ENCODE measurements at places on chromosomes 1 and 21.

GRCh38 chr1:241762713-241763339 is 85.2 kb upstream of the EXO1 start:
- DNase-seq: no peak

- DNase-seq: no peak
Measured at GRCh38 chr1:208166340-208167138, 77.6 kb downstream of the PLXNA2 start.

- no peak for DNase-seq
Measured at GRCh38 chr1:96559707-96560596, 161.6 kb upstream of the PTBP2 start.

GRCh38 chr21:23804866-23805265 is 1802.4 kb downstream of the MRPL39 start:
- DNase-seq: no peak

- DNase-seq: no peak
Measured at GRCh38 chr1:171292799-171293198, 21.2 kb upstream of the FMO4 start.

DNA sequence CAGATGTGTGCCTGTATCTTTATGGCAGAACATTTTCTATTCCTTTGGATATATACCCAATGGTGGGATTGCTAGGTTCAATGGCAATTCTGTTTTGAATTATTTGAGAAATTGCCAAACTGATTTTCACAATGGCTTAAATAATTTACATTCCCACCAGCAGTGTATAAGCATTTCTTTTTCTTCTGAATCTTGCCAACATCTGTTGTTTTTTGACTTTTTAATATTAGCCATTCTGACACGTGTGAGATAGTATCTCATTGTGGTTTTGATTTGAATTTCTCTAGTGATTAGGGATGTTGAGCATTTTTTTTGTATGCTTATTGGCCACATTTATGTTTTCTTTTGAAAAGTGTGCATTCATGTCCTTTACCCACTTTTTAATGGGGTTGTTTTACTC is 864.3 kb upstream of the ADAMTS5 start:
- DNase-seq: no peak

GRCh38 chr1:241822846-241823245 is 25.2 kb upstream of the EXO1 start:
- no peak for DNase-seq

DNA sequence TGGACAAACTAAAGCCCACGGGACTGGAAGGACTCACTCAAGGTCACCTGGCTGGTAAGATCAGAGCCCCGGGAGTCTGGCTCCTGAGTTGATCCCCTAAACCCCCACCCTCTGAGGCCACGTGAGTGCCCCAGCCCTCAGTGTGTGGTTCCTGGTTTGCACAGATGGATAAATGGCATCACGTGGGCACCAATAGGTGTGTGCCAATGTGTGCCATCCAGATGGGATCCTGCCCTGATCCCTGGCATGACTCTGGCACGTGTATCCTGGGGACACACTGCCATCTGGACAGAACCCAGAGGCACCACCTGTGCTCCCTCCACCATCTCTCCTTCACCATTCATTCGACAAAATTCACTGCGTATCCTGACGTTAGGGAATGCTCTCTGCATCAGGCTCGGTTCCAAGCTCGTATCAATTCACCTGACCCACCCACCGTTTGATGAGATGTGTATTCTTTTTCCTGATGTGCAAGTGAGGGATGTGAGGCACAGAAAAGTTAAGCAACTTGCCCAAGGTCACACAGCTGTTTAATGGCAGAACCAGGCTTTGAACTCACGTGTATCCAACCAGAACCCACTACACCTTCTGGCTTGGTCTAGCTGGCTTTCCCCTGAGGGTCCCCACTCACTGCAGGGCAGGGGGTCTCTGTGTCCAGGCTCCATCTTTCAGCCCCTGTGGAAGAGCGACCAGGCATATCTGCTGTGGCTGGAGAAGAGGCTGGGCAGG is 49.8 kb upstream of the PAX7 start:
- no peak for DNase-seq

- DNase-seq: no peak
Measured at GRCh38 chr1:20339811-20340457, 49.3 kb downstream of the VWA5B1 start.

- no peak for DNase-seq
Measured at GRCh38 chr21:34670220-34670961, 1.6 kb downstream of the CLIC6 start.

- DNase-seq: no peak
Measured at GRCh38 chr21:31894457-31894856, 21.6 kb downstream of the HUNK start.

DNA sequence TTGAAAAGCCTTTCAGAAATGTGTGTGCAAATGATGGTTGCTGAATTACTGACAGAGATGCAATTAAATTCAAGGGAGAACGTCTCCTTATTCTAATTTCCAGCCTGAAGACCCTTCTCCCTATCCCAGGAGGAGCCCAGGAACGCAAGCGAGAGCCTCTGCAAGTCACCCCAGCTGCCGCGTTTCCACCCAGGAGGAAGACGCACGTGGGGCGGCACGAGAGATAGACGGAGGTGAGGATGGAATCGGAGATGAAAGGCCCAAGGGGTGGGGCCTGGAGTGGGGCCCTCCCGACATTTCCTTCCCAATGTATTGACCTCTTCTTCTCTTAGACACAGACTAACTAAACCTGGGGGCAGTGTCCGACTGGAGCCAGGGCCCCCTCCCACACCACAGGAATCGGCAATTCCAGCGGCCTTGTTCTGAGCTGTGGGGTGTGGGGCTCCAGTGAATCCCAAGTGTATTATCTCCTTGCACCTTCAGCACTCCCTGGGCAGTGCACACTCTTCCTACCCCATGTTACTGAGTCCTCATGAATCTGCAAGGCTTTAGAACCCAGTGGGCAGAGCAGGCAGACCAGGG is 322.5 kb downstream of the AJAP1 start:
- no peak for DNase-seq

- DNase-seq: no peak
Measured at GRCh38 chr1:117612517-117613248, 6.8 kb downstream of the TENT5C start.

DNA sequence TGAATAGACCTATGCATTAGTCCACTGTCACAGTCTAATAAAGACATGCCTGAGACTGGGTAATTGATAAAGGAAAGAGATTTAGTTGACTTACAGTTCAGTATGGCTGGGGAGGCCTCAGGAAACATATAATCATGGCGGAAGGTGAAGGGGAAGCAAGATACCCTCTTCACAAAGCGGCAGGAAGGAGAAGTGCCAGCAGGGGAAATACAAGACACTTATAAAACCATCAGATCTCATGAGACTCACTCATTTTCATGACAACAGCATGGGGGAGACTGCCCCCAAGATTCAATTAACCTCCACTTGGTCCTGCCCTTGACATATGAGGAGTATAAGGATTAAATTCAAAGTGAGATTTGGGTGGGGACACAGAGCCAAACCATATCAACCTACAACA is 59.4 kb downstream of the CAPN9 start:
- DNase-seq: no peak

GRCh38 chr1:57473448-57473847 is 49.6 kb upstream of the DAB1 start:
- no peak for DNase-seq

DNA sequence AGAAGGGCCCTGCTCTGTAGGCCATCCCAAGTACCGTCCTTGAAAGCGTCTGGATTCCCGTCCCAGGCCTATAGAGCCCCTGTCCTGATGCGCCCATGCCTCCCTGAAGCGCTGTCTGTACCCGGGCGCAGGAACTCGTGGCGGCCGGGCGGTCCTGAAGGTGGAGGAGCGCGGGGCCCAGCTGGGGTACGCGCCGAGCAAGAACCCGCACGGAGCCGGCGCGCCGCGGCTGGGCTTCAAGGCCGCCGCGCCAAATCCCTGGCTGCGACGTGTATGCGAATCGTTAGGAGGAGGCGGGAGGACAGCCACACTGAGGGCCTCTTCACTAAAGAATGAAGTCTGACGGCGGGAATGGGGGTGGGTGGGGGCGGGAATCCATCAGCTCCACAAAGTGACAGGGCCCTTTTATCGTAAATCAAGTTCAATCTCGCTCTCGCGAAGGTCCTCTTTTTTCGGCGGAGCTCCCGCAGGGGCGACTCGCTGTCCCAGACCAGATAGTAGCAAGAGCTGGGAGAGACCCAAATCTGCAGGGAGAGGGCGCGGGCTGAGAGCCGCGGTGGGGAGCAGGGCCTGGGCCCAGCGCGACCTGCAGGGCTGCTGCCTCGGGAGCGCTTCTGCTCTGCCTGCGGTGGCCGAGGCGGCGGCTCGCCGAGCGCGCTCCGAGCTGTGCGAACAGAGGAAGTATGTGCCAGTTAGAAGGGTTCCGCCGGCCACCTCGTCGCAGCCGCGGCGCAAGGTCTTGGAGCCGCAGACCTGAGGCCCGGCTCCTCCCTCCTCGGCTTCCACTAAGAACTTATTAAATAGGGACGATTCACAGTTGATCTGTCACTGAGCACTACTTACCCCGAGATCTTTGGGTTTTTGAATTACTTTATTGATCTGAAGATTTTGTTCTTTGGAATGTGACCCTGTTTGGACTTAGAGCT is 10.4 kb downstream of the BARHL2 start:
- DNase-seq: no peak

DNA sequence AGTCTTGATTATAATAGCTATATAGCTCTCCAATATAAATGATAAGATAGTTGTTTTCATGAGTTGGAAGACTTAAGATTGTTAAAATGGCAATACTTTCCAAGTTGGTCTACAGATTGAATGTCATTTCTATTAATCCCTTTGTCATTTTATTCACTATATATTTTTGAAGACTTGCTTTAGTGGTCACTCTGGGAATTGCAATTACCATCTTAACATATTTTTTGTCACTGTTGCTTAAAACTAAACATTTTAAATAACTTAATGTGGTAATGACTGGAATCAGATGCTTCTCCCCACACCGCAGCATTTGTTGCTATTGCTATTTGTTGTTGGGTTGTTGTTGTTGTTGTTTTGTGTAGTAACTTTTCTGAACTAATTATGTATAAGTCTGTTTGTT is 1592.9 kb downstream of the MRPL39 start:
- DNase-seq: no peak

- no peak for DNase-seq
Measured at GRCh38 chr1:117447661-117448060, 80.4 kb downstream of the MAN1A2 start.

DNA sequence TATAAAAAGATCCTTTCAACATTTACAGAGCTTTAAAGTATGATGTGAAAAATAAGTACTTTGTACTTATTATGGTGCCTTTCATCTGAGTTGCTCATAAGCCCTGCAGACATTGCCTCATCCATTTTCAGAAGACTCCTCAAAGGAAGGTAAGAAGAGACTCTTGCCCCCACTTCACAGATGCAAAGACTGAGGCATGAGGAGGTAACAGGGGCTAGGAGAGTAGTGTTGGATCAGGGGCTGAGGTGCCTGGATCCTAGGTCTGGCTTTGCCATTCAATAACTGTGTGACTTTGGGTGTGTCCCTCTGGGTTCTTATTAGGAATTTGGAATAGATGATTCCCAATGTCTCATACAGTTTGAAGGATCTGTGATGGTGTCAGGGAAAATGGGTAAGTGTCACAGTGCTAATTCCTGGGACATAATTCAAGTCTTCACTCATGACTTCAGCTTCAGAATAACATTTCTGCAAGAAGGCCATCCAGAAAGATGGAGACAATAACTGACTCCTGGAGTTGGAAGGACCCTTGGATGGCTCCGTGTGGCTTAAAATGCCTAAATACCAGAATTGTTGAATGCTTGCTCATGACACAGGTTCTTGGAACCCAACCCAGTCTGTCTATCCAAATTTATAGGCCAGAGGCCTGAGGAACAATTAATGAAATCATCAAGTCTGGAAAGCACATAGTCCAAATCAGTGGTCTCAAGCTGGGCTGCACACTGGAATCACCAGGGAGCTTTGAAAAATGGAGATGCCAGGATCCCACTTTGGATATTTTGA is 93.1 kb upstream of the RUNX1 start:
- DNase-seq: no peak

DNA sequence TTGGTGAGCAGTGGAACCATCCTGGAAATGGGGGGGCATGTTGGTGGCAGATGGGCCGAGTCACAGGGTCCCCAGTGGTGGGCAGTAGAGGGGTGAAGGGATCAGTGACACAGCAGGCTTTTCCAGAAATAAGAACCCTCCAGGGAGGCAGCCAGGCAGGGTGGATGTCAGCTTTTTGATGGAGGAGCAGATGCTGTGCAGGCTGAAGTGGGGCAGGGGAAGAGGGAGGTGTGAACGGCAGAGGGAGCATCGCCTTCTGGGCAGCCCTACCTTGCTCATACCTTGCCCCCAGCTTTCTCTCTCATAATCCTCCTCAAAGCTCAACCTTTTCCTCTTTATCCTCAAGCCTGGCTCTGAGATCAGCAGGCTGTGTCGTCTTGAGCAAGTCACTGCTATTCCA is 131.8 kb upstream of the IPO9 start:
- no peak for DNase-seq

GRCh38 chr1:159040893-159041724 is 31.4 kb downstream of the IFI16 start:
- DNase-seq: no peak

Measured in CD8-positive, alpha-beta memory T cell (primary cell).